ENCODE measurements at places on chromosomes 5 and 9.

DNA sequence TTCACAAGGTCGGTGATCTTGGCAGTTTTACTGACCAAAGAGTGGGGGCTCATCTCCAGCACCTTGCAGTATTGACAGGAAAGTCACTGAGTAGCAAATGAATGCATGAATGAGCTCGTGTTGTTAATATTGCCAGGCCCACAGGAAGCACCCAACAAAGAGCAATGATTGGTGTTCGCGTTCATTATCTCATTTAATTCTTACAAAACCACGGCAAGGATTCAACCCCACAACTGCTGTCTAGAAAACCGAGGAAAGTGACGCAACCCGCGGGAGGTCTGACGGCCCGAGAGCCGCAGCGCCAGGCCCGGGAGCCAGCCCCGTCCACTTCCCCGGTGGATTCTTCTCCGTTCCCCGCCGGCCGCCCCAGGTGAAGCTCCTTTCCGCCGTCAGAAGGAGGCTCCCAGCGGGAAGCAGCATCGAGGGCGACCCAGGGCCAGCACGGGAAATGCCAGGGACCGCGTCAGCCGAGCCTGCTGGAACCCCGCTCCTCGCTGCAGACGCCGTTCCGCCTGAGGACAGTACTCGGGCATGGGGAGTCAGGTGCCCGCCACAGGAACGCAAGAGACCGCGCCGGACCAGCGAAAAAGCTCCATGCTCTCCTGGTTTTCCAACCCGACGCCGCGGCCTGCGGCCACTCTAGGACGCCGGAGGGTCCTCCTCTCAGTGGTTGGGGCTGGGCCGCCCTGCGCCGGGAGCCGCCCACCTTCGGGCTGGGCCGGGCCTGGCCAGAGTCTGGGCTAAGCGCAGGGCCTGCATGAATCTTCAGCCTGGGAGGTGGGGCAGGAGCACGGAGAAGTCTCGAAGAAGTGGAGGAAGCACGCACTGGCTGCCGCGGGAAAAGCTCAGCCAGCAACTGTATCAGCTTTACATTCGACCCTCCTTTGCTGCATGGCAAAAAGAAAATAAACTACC lies 19.8 kb upstream of the FER start:
- DNase-seq, result no peak

- no peak for DNase-seq
These were observed 776.1 kb upstream of the COX7C start for GRCh38 chr5:85841653-85842052.

- DNase-seq, result no peak
These were observed 9.9 kb downstream of the GFPT2 start for GRCh38 chr5:180343110-180343830.

DNA sequence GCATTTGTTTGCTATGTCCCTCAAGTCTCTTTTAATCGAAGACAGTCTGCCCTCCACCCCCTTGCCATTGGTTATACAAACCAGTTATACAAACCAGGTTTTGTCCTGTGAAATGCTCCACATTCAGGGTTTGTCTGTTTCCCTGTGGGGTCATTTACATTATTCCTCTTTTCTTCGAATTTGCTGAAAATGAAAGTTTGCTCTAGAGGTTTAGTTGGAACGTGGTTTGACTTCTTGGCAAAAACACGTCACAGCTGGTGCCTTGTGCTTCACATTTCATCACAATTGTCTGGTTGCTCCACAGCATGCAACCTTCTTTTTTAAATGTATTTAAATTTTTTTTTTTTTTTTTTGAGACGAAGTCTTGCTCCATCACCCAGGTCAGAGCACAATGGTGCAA lies 4.2 kb upstream of the HAVCR2 start:
- DNase-seq, result peak; percentile 33

DNA sequence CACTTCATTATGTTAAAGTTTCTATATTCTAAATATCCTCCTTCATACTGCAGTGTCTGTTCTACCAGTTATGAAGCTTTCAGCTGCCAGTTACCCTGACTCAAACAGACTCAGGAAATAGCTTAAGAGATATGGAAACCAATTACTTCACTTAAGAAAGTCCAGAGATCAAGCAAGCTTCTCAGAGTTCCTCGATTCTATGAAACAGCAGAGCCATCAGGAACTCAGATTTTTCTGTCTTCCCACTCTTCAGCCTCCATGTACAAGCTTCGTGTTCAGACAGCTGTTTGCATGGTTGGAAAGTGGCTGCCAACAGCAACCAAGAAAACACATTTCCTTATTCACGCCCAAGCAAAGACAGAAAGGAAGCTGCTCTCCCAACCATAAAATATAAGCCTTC lies 216.1 kb downstream of the ACTL7B start:
- DNase-seq, result no peak

GRCh38 chr5:168946363-168946762 lies 354.6 kb downstream of the SLIT3 start:
- no peak for DNase-seq

DNA sequence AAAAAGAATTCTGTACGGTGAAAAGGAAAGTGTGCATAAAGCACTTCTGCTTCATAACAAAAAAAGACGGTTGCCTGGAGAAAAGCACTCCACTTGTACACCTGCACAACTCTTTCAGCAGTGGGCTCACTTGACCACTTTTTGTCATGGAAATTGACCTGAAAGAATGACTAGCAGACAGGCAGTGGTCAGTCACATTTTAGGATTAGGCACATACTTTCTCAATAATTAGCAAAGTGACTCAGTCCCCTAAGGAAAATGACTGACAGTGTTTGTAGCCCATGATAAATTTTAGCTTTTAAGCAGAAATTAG lies 169.3 kb downstream of the FANCC start:
- DNase-seq, result no peak

DNA sequence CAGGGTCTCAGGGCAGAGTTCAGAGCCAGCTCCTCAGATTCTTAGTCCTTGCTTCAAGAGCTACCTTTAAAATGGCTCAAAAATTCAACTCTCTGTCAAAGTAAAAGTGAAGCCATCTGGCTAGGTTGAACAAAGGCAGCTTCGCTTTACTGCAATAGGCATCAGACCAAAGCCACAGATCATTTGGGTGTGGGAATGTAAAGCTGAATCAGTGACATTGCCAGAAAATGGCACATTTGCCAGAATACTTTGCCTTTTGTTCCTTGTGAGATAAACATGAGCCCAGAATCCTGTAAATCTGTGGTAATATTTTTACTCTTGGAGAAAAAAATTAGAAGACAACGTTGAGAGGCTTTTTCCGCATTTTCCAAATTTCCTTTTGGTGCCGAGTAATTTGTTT lies 210.5 kb downstream of the PALM2AKAP2 start:
- DNase-seq, result no peak

DNA sequence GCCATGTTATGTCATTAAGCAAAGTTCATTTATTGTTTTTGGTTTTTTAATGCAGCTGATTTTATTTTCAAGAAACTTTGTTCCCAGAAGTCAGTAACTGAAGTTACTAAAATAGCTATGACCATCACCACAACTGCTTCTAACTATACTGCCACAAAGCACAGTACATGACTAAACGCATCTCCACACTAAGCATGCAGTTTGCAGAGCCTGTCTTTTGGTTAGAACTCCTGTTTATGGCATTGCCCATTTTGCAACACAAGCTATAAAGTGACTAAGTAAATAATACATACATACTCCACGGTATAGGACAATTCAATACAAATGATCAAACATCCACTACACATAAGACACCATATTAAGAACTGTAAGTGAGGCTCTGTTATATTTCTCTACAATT lies 109.7 kb downstream of the MLLT3 start:
- no peak for DNase-seq

DNA sequence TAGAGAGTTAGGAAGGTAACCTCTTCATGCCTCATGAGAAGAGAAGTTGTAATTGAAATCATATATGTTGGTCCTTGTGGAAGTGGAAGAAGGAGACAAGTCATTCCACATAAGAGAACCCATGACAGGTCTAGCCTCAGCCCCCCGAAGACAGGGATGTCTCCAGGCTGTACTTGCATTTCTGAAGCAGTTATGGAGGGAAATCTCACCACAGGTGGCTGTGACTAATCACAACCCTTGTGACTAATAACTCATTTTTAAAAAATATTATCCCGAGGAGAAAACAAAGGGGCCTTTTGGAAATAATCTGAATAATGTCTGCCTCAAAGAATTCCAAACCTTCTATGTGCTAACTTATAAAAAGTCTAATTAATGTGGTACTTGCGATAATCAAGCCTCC lies 262.1 kb upstream of the RPS23 start:
- no peak for DNase-seq

Data from NK-92 treated with Interleukin-12 subunit alpha and Interleukin-12 subunit beta, amount 100 ng/mL, for 24 hours (cell line).